ENCODE measurements at places on chromosomes 2 and 18.

- DNase-seq: no peak
These were observed 957.1 kb upstream of the CHAC2 start for GRCh38 chr2:52810460-52810859.

GRCh38 chr2:165067643-165068486 is 112.5 kb upstream of the SLC38A11 start:
- peak; percentile 82 for DNase-seq

- no peak for DNase-seq
These were observed 11.1 kb upstream of the MSGN1 start for GRCh38 chr2:17805166-17805565.

GRCh38 chr2:190343536-190344275 is at the start of gene INPP1:
TSS of gene INPP1 (plus strand) at chr2:190343589. CDS start at chr2:190360103, 16,514 bp downstream.
- peak; percentile 82 for DNase-seq
